ENCODE measurements at places on chromosomes 16 and 17.

DNA sequence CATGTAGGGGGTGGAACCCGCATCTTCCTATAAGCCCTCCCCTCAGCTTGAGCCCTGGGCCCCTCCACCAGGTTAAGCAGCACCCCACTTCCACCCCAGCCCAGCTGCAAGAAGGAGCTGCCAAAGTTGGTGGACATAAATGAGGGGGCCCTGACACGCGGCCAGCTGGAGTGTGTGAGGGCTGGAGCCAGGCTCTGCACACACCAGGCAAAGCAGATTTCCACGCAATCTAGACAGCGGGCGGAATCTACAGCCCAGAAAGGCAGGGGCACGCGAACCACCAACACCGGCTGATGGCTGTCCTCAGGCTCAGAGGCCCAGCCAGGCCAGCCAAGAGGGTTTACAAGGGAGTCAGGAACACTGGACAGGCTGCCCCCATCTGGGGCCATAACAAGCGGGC, 171.2 kb downstream of the ZNF423 start:
- DNase-seq = no peak

- DNase-seq = no peak
These were observed 43.5 kb downstream of the GPRC5B start for GRCh38 chr16:19841184-19841583.

- DNase-seq = no peak
These were observed 42.9 kb downstream of the BAHCC1 start for GRCh38 chr17:81438007-81438659.

- DNase-seq = no peak
These were observed 13.6 kb downstream of the CDC42EP4 start for GRCh38 chr17:73297934-73298861.

GRCh38 chr16:30131869-30132475, 9.0 kb upstream of the MAPK3 start:
- no peak for DNase-seq

DNA sequence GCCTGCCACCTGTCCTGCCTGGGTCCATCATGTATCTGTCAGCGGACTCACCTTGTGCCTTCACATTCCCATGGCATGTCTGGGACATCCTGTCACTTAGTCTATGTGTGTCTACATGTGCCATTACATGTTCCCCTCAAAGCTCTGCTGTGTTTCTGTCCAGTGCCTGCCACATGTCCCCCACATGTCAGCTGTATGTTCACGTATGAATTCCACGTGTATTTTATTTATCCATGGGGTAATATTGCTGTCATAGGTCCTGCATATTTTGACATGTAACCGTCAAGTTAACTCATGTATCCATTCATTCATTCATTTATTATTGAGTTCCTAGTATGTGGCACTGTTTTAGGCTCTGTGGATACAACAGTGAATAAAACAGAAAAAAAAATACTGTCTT, 20.8 kb downstream of the TMEM92 start:
- DNase-seq = no peak

DNA sequence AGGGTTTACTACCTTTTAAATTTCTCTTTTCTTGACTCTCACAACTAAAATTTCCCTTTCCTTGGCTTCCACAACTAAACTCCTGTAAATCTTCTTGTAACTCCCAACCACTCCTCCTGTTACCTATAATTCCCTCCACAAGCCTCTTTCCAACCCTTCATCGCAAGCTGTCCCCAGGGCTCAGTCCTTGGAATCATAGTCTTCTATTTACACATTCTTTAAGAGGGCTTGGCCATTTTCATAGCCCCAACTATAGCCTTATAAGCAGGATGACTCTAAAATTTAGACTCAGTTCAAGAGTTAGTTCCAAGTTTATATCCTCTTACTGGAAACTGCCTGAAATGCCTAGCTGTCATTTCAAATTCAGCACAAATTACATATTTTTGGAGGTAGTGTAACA, 23.9 kb downstream of the GLG1 start:
- DNase-seq = no peak

DNA sequence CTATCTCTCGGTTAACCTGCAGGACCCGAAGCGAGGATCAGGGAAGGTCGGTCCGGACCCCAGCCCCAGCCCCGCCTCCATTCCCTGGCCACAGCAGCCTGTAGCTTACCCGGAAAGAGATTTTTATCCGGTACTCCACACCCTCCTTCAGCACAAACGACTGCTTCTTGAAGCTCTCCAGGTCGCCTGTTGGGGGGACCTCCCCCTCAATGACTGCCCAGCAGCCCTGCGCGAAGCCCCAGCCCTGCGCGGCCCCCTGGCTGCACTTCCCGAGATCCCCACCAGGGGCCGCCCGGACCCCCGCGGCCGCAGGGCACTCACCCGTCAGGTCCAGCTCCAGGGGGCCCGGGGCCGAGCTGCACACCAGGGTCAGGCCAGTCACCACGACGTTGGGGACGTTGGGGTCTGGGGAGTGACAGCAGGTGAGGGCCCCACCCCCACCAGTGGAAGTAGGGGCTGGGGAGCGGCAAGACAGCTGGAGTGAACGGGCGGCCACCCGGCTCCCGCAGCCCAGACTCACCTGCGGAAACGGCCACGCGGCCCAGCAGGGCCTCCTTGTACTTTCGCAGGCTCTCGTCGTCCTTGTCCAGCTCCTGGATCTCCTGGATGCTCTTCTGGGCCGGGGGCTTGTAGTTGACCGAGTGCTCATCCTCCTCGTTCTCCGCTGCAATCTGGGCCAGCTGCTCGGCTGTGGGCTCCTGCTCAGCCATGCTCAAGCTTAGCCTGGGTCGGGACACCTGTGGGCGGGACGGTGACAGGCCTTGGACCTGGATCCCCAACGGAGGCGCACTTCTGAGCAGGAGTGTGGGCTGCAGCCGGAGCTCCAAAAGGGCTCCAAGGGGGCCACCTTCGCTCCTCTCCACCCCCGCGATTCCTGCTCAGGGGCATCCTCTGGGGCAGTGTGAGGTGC, 1.7 kb downstream of the ARHGDIA start:
- DNase-seq = peak; percentile 54

- no peak for DNase-seq
These were observed 38.4 kb upstream of the FOXF1 start for GRCh38 chr16:86471896-86472295.

- no peak for DNase-seq
These were observed 78.9 kb downstream of the ABCC6 start for GRCh38 chr16:16144416-16144815.

DNA sequence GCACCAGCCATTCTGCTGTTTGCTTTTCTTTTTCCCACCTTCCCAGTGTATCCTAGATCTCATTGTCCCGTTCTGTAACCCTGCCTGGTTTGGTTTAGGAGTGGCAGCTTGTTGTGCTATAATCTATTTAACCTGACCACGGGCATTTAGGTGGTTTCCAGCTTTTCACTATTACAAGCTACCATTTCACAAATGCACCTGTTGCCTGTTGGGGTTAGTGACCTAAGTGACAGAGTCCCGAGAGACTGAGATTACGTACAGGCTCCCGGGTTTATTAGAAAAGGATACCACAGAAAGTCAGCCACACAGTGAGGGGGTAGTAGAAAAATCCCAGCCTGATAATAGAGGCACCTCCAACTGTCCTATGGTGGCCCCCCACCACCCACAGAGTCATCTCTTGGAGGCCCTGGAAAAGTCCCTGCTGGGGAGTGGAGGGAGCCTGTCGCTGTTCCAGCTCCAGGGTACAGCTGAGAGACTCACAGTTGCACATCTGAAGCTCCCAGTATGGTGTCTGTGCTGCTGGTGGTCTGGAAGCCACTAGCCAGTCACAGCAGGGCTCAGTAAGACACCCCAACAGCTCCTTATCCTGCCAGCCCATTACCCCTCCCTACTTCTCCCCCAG, 21.2 kb downstream of the CLEC16A start:
- DNase-seq = no peak

DNA sequence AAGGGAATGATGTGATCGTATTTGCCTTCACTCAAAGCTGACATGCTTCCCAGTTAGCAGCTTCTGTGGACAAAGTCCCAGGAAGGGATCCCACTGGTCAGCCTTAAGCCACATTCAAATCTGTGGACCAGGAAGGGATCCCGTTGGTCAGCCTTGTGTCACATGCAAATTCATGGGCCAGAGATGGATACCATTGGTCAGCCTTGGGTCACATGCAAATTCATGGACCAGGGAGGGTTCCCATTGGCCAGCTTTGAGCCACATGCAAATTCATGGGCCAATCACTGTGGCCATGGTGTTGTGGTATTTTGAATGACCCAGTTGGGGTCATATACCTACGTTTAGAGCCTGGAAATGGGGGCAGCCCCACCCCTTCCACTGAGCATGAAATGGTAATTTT, 201.6 kb downstream of the HS3ST4 start:
- no peak for DNase-seq

- DNase-seq = no peak
These were observed 2.2 kb downstream of the MT3 start for GRCh38 chr16:56591377-56592060.

GRCh38 chr17:34723875-34724274, 144.5 kb downstream of the TMEM132E start:
- no peak for DNase-seq

DNA sequence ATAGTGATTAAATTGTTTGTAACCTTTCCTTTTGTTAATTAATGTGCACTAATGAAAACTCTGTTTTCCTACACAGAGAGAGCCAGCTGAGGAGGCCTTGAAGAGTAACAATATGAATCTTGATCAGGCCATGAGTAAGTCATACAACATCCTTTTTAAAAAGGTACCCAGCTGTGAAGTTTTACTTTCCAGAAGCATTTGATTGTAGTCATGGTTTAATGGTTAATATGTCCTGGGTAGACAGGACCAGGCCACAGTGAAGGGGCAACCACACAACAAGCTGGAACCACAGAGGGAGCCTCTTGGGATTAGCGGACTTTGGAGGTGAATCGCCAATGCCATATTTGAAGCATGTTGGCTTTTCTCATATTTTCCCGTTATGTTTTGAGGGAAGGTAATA, 55.6 kb downstream of the TMC6 start:
- no peak for DNase-seq

DNA sequence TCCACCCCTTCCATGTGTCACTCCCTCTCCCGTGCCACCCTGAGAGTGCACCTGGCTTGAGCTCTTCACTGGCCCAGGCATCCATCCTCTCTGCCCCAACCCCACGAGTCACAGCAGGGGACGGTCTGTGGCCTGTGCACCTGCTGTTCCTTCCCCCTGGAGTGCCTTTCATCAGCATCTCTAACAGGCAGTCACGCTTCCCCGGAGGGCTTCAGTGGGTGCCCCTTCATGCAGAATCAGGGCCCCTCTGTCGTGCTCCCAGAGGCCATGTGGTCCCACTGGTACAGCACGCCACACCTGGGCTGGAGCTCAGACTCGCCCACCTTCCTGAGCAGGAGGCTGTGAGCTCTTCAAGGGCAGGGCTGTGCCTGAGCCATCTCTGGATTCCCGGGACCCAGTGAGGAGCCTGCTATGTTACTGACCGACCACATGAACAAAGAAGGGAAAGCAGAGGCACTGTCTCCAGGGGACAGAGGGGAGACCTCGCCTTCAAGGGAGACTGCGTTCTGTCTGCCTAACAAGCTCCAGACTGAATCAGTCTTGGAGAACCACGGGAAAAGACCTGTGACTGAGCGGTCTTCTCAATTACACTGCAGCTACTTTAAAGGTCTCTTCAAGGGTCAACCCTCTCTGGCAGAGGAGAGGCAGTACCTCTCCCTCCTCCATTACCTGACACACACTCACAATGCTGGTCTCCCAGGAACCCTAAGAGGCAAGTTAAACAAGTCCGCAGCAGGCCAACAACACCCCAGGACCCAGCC, 78.8 kb upstream of the DOC2B start:
- DNase-seq = no peak

DNA sequence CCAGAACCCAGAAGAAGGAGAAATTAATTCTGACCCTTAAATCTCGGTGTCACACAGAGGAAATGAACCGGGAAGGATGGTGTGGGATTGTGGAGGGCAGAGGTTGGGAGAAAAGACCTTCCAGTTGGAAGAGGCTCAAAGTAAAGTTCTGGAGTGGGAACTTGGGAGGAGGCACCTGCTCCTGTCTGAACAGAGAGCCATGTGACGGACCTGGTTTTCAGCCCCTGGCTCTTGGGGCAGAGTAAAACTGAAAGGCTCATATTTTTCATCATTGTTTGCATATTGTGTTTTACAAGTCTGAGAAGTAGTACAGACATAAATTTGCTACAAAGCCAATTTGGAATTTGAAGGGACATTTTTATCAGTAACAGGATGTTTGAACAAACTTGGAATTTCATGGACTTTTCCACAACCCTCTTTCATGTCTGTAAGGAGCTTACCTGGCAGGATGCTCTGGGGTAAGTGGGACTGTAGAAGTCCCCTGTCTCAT, 24.4 kb upstream of the SEC14L1 start:
- DNase-seq = no peak

DNA sequence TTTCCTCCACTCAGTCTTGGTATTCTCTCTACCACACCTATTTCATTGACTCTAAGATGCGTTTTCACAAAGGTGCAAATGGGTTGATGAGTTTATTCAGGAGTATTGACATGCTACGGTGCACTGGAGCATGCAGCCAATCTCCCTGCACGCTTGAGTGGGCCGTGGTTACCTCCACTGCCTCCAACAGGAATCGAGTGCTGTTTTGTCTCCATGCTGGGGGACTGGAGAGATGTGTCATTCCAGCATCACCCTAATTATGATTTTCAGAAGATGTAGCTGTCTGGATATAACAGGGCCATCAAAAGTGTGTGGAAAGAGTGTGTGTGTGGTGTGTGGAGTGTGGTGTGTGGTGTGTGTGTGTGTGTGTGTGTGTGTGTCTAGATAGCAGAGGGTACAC, 351.6 kb upstream of the ZFHX3 start:
- no peak for DNase-seq

- DNase-seq = peak; percentile 29
These were observed 6.4 kb upstream of the ZNF750 start for GRCh38 chr17:82846061-82846691.

DNA sequence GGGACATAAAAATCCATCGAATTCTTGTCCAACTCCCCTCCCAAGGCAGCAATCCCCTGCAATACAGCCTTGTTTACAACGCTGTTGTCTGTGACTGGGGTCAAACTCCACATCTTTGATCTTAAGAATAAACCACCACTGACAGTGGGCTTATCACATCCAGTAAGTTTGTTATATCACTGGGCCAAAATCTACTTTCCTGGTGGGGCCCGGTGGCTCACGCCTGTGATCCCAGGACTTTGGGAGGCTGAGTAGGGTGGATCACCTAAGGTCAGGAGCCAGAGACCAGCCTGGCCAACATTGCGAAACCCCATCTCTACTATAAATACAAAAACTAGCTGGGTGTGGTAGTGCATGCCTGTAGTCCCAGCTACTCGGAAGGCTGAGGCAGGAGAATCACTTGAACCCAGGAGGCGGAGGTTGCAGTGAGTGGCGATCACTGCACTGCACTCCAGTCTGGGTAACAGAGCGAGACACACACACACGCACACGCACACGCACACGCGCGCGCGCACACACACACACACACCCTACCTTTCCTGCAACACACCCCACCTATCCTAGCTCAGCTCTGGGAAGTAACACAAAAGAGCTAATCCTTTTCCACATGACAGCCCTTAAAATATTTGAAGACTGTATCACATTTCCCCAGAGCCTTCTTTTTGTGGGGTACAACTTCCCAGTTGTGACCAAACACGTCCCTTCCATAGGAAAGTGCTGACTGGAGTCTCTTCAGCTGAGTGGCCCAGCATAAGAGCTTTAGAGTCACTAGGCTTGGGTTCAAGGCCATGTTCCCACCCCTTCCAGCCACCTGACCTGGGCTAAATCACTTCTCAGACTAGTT, 20.9 kb upstream of the ABCC1 start:
- no peak for DNase-seq

- DNase-seq = no peak
These were observed 297.5 kb upstream of the XYLT1 start for GRCh38 chr16:17768257-17768656.

All from cerebellar cortex (tissue), 1 donor.